HuH-7.5 (cell line): ENCODE measurements at places on chromosomes 1 and 21.
A peak's percentile ranks its signal among the peaks of the same experiment; 100 is the strongest.

GRCh38 chr1:112099979-112100378 is 110.5 kb upstream of the KCND3 start:
- no peak for DNase-seq

DNA sequence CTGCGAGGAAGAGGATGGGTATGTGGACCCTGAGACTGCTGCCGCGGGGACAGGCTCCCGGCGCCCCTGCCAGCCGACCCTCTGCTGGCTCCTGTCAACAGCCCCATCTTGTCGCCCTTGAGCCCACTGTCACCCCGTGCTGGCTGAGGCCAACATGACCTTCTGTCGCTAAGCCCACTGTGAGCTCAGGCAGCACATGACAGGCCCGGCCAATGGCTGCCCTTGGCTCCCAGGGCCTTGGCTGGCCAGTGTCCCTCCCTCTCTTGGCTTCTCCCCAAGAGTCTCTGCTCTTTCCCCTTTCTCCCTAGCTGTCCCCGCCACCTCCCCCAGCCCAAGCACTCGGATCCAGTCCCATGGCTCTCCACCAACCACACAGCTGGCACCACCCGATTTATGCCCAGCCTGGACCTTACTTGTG is 3.5 kb downstream of the PEX10 start:
- no peak for DNase-seq

GRCh38 chr1:166972826-166973225 is 2.5 kb downstream of the ILDR2 start:
- no peak for DNase-seq

- DNase-seq = no peak
Measured at GRCh38 chr1:233603478-233603877, 10.4 kb upstream of the KCNK1 start.

- peak; percentile 68 for DNase-seq
Measured at GRCh38 chr1:31575369-31576140, 760 bp upstream of the TINAGL1 start.

DNA sequence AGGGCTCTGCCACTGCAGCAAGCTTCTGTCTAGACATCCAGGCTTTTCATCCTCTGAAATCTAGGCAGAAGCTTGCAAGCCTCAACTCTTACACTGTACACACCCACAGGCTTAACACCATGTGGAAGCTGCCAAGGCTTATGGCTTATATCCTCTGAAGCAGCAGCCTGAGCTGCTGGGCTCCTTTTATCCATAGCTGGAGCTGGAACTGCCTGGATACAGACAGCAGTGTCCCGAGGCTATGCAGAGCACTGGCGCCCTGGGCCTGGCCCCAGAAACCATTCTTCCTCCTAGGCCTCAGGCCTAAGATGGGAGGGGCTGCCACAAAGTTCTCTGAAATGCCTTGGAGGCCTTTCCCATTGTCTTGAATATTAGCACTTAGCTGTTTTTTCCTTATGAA is 19.3 kb upstream of the POGK start:
- no peak for DNase-seq

DNA sequence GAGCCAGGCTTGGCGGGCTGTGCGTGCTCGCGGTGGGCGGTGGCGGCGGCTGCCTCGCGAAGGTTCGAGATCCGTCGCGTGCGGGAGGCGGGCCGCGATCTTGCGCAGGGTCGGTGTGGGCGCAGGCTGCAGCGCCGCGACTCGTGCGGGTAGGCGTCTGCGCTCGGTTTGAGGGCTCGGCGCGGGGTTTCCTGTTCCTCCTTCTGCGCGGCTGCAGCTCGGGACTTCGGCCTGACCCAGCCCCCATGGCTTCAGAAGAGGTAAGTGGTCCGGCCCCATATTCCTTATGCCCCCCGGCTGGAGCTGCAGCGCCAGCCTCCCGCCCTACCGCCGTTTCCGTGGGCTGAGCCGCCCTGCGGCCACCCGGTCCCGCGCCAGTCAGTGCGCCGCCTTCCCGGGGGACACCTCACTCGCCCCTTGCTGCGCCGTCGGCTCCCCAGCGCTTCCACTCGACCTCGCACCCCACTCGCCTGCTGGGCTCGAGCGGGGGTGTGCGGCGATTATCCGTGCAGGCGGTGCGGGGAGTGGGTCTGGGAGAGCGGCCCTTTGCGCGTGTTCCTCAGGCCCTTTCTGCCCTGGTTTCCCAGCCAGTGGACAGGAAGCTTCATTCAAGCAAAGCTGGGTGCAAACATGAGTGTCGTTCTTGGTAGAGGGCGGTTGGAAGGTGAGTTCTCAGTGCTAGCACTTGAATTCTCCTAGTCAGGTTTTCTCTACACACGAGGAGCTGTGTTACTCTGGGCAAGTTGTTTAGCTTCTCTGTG is at the start of gene CACYBP:
Gene CACYBP, plus strand, starts transcription at position 12 of the 761 bp plus-strand sequence. Its CDS starts 234 bp downstream, at position 246.
- no peak for DNase-seq

DNA sequence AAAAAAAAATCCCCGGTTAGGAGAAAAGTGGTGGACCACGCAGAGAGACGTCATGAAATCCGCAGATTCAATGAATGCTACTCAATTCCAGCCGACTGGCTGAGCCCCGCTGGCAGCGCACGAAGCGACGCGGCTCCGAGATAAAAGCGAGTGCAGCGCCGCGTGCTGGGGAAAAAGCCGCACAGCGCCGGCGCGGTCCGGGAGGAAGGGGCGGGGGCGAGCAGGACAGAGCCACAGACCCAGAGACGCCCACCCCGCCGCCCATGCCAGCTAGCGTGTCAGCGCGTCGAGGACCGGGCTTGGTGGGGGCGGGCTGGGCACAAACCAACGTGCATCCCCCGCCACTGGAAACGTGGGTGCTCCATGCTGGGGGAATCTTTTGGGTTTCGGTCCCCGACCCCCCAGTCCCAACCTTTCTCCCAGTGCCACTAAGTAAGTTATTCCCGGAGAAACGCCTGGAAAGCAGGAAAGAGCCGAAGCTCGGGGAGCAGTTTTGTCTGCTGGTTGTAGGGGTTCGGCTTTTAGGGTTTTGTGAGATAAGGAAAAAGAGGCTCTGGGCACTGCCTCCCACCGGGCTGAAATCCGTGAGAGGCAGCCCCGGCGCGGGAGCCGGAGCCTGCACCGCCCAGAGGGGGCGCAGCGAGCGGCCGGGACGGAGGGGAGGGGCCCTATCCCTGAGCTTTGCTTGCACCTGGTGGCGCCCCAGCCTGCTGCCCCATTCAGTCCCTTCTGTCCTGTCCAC is at the start of gene KCNJ6:
Gene KCNJ6, minus strand, starts transcription at position 148 of the 742 bp plus-strand sequence. CDS start 75,775 bp downstream, outside the sequence.
- no peak for DNase-seq

DNA sequence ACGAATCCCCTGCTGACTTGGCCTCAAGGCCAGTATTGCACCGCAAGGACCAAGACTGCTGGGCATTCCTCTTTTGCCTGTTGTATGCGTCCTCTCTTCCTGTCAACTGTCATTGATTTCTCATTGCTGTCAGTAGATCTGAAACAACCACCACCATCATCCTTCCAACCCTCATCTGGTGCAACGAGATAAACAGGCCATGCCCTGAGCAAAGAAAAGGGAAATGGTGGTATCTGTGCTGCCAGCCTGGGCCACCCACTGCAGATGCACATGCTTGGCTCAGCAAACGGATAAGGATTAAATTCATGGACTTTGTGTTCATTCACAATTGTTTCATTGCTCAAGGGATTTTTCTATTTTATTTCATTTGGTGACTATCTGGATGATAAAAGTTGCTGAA is 13.6 kb downstream of the OXCT2 start:
- DNase-seq = no peak

DNA sequence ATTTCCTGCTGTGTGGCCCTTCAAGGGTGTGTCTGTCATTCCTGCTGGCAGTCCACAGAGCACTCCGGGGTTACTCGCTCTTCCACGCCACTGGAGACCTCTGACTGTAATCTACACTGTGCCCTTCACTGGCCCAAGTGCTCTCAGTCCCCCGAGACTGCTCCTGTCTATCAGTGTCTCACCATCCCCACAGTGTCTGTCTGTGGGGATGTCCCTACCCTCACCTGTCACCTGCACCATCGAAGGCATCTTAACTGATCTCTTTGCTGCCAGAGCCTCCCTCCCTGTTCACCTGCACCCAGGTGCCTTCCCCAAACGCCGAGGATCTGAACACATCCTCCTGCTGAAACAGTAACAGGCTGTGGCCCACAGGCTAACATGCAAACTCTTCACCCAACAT is 136.7 kb downstream of the MATN1 start:
- DNase-seq = no peak

DNA sequence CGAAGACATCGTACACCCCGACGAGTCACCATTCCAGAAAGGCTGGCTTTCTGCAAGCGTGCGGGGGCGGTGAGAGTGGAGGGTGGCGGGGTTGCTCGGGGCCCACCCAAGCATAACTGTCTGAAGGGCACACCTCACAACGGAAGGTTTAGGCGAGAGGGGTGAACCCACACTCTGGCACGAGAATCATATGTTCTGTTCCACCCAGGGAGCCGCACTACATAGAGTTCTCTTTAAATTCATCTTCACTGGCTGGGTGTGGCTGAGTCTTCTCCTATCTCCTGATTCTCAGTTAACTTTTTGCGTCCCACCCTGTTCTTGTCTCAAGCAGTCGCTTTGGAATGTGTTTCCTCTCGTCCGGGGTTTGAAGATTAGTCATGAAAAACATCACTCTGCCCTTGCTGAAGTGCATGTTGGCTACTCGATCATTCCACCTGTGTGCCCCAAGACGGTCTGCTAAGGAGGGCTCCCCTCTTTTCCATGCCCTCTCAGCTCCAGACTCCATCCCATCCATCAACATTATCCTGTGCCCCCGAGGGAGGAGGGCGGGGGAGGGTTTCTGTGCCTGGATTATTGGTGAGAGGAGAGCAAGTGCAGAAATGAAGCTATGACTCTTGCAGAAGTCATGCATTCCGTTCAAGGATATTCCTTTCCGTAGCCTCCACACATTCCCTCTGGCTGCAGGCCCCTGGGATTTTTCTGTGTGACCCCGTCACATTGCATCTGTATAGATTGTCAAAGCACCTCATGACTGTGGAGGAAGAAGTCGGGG is 53.5 kb upstream of the CD34 start:
- no peak for DNase-seq

DNA sequence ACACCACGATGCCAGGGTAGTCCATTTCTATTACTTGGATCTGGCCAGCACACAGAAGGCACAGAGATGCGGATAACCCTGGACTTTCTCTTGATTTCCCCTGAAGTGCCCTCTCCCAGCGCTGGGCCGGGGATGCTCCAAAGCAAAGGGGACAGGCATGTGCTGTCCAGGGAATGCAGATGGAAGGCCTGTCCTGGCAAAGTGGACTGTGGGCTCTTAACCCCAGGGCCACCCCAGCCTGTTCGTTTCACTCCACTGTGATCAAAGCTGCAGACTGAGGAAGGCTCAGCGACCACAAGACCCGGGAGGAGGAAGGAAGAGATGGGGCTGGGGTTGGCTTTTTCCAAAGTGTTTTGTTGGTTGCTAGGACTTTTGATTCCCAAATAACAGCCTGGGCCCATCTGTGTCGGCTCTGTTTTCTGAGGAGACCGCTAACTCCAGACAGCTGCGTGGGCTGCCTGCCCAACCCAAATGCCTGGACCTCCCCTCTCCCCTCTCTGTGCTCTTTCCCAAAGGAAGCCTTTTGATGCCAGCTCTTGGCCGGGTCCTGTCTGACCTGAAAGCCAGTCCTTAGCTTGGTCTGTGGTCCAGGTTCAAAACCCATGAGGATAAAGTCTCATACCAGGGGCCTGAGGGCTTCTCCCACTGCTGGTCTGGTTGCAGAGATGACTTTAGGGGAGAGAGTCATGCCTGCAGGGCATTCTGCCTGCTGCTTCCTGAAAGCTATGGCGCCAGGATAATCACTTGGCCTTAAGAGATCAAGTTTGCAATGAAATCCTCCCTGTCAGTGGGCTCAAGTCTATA is 119.6 kb upstream of the CD34 start:
- no peak for DNase-seq

DNA sequence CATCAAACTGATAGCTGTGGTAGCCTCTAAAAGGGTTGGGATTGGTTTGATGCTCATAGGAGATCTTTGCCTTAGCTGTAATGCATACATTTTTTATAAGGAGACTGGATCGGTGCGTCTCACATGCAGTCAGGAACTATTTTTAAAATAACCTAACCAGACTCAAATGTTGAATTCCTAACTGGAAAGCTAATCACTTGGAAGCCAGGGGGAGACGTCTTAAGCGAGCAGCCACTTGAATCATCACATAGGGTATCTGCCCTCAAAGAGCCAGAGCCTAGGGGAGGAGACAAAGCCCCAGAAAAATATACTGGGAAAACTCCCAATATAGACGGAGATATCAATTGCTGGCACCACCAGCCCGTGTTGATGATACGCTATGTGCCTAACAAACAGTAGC is 61.7 kb upstream of the PUM1 start:
- no peak for DNase-seq

- DNase-seq = no peak
Measured at GRCh38 chr1:47572731-47573430, 135.0 kb downstream of the FOXD2 start.

DNA sequence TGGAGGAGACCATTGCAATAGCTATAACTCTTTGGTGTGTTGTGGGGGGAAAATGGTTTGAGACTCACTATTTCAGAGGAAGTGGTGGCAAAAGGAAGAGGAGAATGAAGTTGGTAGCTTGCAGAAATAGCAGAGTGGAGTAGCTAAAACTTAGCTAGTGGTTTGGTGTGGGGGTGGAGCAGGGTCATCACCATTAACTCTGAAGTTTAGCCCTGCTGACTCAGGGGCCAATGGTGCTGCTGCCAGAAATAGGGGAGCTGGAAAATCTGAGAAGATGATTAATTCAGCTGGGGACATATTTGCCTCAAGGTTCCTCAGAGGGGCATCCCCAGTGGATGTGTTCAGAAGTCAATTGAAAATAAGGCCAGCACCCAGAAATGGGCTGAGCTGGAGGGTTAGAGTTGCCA is 65.4 kb downstream of the RUNX1 start:
- DNase-seq = no peak

DNA sequence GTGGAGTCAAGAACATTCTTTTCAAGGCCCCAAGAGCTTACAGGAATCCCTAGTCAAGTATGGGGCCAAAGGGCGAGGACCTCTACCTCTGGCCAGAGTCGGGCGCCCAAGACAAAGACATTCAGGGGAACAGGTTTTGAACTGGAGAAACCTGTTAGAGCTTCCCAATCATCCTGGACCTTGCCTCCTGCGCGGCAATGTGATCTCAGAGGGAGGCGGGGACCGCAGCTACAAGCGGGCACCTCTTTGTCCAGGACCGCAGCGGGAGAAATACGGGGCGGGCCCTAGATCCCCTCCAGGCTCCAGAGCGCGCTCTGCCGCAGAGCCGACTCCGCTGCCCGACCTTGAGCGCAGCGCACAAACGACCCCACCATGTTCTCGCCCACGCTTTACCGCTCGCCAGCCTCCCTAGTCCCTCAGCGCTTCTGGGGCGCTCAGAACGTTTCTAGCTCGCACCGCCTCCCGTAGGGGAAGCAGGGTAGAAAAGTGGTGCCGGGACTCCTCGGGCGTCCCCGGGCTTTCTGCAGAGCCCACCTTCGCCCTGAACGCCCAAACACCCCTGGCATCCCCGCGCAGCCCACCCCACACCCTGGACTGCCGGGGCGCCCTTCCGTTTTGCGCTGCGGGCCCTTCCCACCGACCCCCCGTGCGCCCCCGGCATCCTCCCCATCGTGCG is 28.1 kb downstream of the RABIF start:
- DNase-seq = peak; percentile 65

DNA sequence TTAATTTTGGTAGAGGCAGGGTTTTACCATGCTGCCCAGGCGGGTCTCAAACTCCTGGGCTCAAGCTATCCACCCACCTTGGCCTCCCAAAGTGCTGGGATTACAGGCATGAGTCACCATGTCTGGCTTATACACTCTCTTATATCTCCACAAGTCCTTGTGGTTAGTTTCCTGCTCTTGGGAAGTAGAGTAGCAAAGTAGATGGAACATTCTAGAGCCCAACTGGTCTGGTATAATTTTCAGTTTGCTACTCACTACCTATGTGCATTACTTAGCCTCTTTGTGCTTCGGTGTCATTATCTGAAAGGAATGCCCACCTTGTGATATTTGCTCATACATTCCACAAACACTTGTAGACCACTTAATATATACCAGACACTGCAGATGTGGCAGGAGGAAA is 96.6 kb upstream of the IPO9 start:
- no peak for DNase-seq

GRCh38 chr1:148010527-148010926 is 82.3 kb downstream of the GPR89B start:
- DNase-seq = no peak
